ENCODE measurements at places on chromosomes 12 and 14.

DNA sequence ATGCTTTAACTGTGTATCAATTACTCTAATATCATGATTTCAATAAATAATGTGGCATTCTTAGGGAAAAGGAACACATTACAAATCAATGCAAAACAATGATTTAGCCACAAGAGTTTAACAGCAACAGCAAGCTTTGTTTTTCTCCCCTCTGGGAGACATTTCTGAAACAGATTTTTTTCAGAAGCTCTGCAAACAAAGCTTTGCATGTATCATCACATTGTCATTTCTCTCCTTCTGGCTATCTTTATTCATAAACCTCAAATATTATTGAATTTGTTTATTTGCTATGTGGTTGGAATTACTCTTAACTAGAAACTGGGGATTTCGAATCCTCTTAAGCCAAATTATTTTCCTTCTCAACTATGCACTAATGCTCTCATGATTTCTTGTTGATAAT is 278.4 kb upstream of the ATXN7L3B start:
- no peak for DNase-seq

GRCh38 chr12:12201274-12201758 is 65.5 kb downstream of the LRP6 start:
- DNase-seq = no peak

- no peak for DNase-seq
Measured at GRCh38 chr12:118884226-118884625, 97.1 kb upstream of the SRRM4 start.

DNA sequence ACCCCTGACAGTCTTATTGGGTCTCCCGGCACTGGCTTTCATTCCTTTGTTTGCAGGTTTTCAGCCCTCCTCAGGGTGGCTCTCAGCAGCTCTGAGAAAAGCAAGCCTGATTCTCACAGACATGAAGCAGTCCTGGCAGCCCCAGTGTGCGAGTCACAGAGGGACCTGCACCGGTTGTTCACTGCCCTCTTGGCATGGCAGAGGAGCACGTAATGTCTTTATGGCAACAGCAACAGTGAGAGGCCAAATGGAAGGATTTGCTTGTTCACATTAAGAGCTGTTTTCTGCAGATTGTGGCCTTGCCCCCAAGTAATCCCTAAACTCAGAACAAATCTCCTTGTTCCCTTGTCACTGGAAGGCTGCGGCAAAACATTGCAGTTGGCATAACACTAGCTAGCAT is 3.4 kb downstream of the KCNA5 start:
- DNase-seq = no peak

- no peak for DNase-seq
Measured at GRCh38 chr12:93805736-93806141, 128.6 kb downstream of the CRADD start.

DNA sequence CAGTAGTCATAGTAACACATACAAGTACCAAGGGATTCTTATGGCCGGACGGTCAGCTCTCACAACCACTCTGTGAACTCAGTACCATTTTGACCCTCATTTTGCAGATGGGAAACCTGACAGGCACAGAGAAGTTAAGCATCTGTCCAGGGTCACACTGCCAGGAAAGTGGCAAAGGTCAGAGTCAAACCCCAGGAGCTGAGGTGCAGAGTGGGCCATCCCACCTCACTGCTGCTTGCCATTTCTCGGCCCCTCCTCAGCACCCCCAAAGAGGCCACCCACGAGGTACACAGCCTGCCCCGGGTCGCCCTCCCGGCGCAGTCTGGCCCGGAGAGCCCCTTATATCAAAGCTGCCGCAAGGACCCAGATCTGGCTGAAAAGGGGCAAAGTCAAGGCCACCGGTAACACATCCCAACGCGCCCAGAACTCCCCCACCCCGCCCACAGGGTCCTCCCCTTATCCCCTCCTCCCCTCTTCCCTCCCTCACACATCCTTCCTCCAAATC is 1.7 kb downstream of the NCOR2 start:
- DNase-seq = no peak

GRCh38 chr14:89325299-89325883 is 91.6 kb downstream of the FOXN3 start:
- DNase-seq = no peak

- DNase-seq = no peak
Measured at GRCh38 chr12:8589679-8590078, 23.0 kb downstream of the AICDA start.

DNA sequence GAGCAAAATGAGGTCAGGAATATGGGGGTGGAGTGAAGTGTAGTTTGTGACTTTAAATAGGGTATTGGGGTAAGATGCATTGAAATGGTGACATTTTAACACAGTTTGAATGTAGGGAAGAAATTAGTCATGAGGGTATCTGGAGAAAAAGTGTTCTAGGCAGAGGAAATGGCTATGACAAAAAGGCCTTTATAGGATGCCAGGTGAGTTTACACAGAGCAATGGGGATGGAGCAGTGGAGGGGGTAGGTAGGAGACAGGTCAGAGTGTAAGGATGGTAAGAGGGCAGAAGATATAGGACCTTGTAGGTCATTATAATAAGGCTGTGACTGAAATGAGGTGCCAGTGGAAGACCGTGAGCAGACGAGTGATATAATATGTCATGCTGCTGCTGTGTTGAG is 30.4 kb downstream of the HEATR5A start:
- DNase-seq = no peak

DNA sequence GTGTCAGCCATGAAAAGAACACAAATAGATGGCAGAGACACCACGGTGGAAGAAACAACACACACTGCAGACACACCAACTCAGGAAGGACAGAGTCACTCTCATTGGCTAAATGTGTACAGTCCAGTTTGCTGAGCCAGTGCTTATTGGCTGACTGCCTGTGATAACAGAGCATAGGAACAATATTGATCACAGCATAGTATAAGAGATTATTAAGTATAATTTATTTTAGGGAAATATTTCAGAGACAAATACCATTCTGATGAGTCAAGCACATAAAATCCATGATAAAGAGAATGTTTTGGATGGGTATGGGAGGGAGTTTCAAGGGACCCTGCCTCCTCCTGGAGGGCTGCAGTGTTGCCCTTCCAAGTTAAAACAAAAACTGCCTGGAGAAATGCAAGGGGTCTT is 50.9 kb downstream of the BTG1 start:
- no peak for DNase-seq

DNA sequence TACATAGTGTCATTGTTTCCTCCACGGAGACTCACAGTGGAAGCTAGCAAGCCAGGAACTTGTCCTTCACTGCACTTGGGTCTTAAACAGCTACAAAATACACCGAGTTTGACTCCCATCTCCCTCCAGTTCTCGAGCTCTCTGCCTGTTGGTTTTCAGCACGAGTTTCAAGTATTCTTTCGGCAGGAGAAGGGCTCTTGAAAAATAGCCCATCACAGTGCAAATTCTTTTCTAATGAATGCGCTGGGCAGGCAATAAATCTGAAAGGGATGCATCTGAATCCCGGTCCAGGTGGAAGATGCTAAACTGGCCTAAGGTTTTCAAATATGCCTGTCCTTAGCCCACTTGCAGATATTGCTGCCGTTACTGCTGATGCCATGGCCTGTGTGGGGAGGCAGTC is 173.9 kb downstream of the CACNA1C start:
- DNase-seq = no peak

DNA sequence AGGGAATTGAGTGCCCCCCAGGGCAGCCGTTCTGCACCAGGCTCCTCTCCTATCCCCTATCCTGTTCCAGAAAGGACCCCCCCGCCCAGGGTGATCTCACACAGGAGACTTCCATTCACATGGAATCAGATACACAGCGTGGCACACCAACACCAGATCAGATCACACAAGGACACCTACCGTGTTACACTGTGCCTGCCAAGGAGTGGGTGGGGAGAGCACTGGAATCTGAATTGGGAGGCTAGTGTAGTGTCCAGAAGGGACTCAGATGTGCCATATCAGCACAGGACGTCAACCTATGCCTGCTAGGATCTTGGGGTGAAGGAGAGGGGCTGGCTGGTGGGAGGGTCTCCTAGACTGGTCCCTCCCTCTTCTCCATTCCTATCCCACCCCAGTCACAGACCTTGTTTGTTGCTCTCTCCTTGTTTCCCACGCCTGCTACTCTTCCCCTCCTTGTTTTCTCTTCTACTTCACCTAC is 2.3 kb downstream of the PTMS start:
- DNase-seq = no peak

DNA sequence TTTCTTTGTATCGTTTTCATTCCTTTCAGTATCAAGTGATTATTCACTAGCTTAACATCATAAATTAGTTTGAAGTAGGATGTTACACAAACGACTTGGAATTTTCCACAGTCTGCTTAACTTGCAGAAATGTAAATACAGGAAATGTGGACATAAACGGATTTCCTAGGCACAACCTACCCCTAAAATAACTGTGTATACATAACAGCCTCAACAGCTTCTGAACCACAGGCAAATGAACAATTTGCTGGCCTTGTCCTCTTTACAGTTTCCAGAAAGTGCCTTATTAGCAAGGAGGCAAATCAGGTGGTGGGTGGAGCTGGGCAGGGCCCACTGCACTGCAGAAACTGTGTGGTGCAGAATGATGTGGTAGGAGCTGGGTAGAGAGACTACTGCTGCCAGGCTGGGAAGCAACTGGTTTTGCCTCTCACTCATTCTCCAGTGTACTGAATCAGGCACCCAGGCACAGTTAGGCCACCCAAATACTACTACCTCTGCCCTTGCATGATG is 14.1 kb downstream of the DRAM1 start:
- peak; percentile 45 for DNase-seq

- peak; percentile 31 for DNase-seq
Measured at GRCh38 chr12:123237646-123238329, 4.6 kb downstream of the MTRFR start.

GRCh38 chr14:74501135-74501614 is 7.6 kb downstream of the ISCA2 start:
- peak; percentile 18 for DNase-seq

GRCh38 chr12:123099560-123100192 is 51.2 kb downstream of the PITPNM2 start:
- no peak for DNase-seq

GRCh38 chr12:126069549-126070165 is 1004.4 kb downstream of the AACS start:
- DNase-seq = peak; percentile 68

- DNase-seq = peak; percentile 98
Measured at GRCh38 chr12:54358945-54359761, 5.1 kb downstream of the GPR84 start.

GRCh38 chr14:34111505-34111904 is 160.6 kb upstream of the EGLN3 start:
- no peak for DNase-seq

DNA sequence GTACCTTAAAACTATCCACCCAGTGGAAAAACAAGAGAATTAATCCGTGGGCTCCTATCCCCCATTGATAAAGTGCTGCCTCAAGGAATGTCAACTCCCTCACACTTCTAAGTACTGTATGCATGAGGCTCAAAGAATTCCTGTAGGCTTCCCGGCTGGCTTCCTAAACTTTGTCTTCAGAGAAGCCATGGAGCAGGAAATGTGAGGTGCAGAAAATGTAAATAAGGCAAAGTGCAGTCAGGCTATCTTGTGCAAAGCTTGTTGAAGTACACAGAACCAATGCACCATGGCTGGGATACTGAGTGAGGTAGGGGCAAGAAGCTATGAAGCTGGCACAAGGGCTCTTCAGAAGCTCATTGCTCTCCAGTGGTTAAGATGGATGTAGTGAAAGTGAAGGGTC is 611.0 kb downstream of the FSCB start:
- no peak for DNase-seq

DNA sequence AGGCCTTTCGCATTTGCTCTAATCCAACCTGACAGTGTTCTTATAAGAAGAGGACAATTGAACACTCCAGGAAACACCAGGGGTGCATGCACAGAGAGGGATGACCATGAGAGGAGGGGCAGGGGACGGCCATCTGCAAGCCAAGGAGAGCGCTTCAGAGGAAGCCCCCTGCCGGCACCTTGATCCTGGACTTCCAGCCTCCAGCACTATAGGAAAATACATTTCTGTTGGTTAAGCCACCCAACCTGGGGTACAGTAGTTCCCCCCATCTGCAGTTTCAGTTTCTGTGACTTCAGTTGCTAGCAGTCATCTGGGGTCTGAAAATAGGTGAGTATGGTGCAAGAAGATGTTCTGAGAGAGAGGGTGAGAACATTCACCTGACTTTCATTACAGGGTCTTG is 64.7 kb downstream of the CLMN start:
- DNase-seq = no peak

GRCh38 chr12:30794591-30795409 is 40.0 kb upstream of the CAPRIN2 start:
- DNase-seq = no peak

- DNase-seq = no peak
Measured at GRCh38 chr12:103877288-103877687, 36.3 kb upstream of the NT5DC3 start.

GRCh38 chr12:125110641-125111360 is 45.6 kb downstream of the AACS start:
- DNase-seq = no peak

GRCh38 chr12:6061660-6062059 is 62.8 kb downstream of the VWF start:
- no peak for DNase-seq

- no peak for DNase-seq
Measured at GRCh38 chr12:67411562-67411961, 142.4 kb downstream of the CAND1 start.

- peak; percentile 47 for DNase-seq
Measured at GRCh38 chr14:71319666-71320065, 412.4 kb downstream of the PCNX1 start.

- no peak for DNase-seq
Measured at GRCh38 chr12:56437430-56438176, 11.6 kb downstream of the TIMELESS start.

DNA sequence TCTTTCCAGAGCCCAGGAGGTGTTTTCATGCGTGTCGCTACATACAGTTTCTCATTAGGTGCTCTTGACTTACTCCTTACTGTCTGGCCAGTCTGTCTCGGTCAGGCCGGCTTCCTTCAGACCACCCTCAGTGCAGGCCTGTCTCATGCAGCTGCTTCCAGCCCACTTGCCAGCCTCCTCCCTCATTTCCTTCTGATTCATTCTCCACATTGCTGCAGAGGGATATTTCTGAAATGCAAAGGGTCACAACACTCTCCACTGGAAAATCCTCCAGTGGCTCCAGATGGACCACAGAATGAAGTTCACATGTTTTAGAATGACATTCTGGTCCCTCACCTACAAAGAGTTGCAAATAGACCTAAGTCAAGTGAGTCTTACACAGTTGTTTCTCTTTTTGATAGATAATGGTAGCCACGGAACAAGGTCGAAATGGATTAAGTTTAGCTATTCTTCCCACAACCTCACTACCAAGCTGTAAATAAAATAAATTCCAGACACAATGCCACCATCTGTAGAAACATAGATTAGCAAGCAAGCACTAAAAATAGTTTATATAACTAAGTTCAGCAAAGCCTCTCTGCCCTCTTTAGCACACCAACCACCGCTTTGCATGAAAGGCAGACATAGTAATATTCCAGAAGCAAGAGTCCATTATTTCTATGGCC is 146.9 kb downstream of the ESR2 start:
- no peak for DNase-seq

GRCh38 chr14:85620947-85621346 is 91.0 kb downstream of the FLRT2 start:
- DNase-seq = no peak

All from NCI-H748 treated with DMSO at 0.1 percent for 48 hours (cell line).